ENCODE measurements at places on chromosomes 16 and 17.
A peak's percentile ranks its signal among the peaks of the same experiment; 100 is the strongest.

- DNase-seq: no peak
Measured at GRCh38 chr16:82924075-82924854, 297.5 kb downstream of the CDH13 start.

DNA sequence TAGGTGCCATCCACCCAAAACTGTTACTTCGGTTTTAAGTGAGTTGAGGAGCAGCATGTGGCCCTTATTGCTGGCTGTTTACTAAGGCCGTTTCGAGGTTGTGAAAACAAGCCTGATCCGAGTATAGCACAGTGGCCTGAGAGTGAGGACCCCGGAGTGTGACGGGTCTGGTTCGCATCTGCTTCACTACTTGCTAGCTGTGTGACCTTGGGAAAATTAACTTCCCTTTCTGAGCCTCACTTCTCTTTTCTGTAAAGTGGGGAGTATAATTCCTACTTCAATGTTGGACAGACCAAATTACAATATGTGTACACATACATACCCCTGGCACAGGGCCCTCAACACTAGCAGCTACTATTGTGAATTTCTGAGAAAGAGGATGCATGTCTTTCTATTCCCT, 11.7 kb upstream of the HEATR6 start:
- DNase-seq: no peak

- DNase-seq: peak; percentile 71
Measured at GRCh38 chr16:381789-382717, at the start of gene PGAP6. TSS of gene PGAP6 (minus strand) at chr16:381978. CDS start at chr16:381821, 157 bp downstream.

DNA sequence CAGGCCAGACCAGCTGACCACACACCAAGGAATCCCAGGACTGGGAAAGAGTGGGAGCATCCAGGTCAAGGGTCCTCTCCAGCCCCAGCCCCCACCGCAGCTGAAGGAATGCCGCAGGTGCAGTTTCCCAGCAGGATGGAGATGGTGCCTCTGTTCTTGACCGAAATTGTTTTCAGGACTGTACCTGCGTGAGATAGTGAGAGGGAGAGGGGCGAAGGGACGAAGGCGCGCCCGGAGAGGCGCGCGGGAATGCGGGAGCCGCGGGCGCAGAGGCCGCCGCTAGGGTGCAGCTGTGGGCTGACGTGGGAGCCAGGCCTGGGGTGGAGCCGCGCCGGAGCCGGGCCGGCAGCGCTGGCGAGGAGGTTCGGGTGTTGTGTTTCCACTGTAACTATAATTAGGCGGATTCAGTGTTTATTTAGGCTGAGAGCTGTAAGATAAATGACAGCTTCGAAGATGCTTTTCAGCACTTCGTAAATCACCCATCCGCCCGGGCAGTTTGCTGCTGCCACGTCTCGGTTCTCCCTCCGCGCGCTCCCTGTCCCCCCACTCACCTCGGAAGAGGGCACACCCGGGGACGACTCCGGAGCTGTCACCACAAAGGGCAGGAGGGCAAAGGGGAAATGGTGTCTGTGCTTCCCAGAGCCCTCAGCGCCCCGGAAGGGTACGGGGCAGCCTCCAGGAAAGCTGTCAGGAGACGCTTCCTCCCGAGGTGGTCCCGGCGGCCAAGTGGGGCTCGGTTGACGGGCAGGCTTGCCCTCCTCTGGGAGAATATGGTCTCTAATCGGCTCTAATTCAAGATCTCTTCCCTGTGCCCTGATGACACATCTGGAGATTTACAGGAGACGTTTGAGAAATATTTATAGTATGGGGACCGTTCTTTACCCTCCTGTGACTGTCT, 38.2 kb downstream of the HOXB1 start:
- DNase-seq: peak; percentile 68

GRCh38 chr16:50037662-50038220, 12.7 kb downstream of the CNEP1R1 start:
- no peak for DNase-seq

DNA sequence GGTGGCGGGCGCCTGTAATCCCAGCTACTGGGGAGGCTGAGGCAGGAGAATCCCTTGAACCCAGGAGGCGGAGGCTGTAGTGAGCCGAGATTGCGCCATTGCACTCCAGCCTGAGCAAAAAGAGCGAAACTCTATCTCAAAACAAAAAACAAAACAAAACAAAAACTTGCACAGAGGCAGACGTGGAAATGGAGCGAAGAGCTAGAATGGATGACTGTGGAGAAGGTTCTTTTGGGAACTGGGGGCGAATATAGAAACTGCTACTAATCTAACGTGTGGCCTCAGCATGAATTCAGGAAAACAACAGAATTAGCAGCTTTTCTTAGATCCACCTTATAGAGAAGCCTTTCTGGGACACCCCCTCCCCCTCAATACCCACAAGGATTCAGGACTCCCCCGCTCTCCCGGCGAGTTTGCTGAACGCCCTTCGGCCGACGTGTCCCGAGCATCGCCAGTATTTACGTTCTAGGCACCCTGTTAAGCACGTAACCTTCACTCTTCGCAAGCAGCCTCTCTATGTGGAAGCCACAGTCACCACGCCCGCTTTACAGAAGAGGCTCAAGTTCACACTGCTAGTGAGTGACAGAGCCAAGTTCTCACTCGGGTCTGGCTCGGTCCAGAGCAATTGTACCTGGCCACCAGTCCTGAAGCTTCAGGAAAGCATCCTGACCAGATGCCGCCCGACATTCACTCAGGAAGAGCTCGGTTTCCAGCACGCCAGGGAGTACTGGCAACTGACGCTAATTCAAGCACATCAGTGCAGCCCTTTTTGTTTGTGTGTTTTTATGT, 13.3 kb upstream of the ABR start:
- no peak for DNase-seq

DNA sequence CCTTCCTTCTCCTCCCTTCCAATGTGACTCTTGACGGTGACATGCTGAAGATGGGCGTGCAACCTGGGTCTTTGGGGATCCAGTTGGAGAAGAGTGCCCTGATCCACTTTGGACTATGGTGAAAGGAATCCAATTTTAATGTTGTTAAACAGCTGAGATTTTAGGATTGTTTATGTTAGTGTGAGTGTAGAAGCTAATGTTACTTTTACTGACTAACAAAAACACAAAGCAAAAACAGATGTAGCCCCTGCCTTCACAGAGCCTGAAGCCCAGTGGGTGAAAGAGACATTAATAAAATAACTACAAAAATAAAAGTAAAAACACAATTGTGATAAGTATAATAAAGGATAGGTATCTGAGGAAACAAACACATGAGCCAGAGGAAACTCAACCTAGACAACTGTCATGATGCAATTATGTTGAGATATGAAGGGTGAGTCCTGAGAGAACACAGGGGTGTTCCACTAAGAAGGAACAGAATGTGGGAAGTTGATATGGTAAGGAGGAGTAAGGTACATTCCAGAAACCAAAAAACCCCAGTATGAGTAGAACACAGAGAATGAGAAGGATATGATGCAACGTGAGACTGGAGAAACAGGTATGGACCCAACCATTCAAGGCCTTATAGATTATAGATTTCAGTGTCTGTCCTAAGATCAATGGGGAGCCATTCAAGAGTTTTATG, 115.1 kb upstream of the PMFBP1 start:
- DNase-seq: no peak

DNA sequence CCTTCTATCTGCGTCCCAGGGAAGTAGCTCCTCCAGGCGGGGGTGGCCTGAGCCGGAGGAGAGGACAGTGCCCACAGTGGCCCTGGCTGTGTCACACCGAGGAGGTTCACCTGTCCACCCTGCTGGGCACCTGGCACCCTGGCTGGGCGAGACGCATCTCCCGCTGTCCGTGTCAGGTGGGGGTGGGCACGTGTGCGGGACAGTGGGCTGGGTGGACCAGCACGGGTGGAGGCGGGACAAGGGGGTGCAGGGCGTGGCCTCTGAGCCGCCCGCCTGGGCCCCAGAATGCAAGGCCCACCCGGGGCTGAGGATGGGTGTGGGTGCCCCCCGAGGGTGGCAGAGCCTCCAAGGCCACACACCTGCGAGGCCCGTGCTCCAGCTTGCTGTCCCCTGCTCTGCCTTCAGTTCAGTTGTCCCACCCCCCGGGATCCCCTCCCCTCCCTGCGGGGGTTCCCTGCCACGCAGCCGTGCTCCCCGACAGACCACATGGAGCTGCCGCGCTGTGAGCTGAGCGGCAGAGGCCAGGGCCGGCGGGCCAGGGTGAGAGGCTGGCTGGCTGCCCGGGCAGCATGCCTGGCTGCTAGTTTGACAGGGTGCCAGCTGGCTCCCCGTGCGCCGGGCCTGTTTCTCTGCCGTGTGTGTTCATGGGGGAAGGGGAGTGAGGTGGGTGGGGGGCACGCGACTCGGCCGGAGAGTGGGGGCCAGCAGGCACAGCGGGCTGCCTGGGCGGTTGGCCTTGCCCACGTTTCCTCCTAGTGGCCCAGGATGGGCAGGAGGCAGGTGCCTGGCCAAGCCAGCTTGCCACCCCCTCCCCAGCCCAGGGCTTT, 33.9 kb downstream of the BAHCC1 start:
- no peak for DNase-seq

- DNase-seq: peak; percentile 26
Measured at GRCh38 chr17:21419299-21420239, 43.4 kb downstream of the KCNJ12 start.

GRCh38 chr17:54840885-54841591, 59.6 kb upstream of the TOM1L1 start:
- DNase-seq: no peak
